ENCODE measurements at places on chromosomes 1 and 21. TPM values are rescaled to one million over a fixed set of nuclear protein-coding genes. Genes with fewer than 3 reads are reported as not detected.

Gene RNU1-4
- not detected for total RNA-seq

Gene FMO3
- total RNA-seq = 0.62 TPM

Gene SYTL1
- total RNA-seq = 0.05 TPM

Gene DENND2C
- total RNA-seq = 11.3 TPM

Gene CSF3R
- not detected for total RNA-seq

Gene IQGAP3
- 0.52 TPM for total RNA-seq

DNA sequence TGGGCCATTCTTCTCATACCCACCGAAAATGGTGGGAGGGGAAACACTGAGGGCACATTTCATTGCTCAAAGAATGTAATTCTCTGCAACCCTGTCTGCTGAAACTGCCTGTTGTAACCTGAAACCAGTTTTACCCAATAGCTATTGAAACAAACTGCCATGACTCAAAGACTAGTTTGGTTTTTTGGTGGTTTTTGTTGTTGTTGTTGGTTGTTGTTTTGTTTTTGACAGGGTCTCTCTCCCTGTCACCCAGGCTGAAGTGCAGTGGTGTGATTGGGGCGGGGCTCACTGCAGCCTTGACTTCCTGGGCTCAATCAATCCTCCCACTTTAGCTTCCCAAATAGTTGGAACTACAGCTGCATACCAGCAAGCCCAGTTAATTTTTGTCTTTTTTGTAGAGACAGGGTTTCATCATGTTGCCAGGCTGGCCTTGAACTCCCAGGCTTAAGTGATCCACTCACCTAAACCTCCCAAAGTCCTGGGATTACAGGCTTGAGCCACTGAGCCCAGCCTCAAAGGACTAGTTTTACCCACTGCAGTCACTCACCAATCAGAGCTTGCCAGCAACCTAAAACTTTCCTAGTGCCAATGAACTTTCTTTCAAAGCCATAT lies 2.1 kb upstream of the IPP start:
- peak; percentile 17 for DNase-seq

DNA sequence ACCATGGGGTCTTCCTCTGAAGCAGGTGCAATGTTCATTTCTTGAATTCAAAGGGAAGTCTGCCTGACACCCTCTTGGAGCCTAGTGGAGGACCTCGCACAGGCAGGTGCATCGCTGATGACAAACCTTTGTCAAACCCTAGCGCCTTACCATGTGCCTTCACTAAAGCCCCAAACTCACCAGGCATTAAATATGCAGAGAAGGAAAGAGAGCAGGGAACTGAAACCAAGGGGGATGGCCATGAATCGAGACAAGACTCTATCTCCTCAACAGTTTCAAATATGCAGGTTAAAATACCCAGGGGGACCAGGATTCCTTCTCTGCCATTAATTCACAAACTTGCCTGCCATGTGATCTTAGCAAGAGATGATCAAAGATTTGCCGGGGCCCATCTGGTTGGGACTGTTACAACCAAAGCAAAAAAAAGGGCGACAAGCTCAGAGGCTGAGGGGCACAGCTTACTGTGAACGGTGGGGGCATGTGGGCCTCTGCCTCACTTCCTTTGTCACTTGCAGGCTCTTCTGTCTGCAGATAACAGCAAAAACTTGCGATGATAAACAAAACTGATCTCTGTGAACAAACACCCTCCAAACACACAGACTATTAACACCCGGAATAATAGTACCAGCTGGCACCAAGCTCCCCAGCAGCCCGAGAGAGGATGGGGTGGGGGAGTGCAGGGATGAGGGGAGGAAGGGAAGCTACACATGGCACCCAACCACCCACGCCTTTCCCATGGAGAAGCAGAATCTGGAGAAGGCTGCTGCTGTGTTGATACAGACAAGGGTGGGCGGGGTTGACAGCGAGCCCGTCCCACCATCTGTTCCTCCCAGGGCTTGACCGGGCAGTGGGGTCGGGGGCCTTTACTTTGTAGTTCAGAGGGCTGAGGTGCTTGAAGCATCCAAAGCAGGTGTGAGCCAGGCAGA lies 33.9 kb downstream of the TMEM63A start:
- DNase-seq = no peak

- no peak for DNase-seq
Measured at GRCh38 chr1:19860418-19860817, 21.8 kb upstream of the OTUD3 start.

DNA sequence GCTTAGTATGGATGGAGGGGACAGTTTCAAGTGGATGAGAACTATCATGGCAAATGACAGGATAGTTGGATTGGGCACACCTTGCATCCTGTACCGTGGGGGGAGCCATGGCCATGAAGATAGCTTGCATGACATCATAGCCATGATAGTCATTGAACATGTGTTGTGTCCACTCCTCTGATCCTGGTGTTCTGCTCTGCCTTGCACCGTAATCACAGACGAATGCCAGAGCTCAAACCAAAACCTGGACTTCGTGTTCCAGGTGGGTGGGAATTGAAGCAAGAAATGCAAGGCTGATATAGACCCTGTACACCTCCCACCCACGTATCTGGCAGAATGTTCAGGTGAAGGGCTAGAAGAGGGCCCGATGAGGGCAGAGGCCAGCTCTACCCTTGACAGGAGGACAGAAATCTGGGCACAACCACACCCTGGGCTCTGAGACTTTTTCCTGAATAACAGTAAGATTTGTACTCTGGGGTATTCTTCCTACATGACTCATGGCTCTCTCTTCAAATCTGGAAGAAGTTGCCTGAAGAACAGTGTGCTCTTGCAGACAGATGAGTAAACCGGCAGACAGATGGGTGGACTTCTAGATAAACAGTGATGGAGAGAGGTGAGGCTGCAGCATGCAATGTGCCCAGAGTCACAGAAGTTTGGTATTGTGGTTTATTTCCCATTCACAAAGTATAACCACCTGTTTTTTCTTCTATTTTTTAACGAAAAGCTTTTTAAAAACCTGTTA lies 45.0 kb downstream of the KCNJ6 start:
- DNase-seq = peak; percentile 66

DNA sequence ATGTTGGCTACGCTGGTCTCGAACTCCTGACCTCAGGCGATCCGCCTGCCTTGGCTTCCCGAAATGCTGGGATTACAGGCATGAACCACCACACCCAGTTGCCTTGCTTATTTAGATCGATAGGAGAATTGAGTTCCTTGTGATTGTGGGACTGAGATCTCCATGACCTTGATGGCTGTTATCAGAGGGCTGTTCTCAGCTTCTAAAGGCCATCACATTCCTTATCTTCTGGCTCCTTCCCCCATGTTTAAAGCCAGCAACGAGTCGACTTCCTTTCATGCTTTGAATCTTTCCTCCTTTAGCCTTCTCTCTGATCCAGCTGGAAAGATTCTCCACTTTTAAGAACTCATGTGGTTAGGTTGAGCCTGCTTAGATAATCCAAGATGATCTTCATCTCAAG lies 38.0 kb downstream of the CTH start:
- DNase-seq = no peak

DNA sequence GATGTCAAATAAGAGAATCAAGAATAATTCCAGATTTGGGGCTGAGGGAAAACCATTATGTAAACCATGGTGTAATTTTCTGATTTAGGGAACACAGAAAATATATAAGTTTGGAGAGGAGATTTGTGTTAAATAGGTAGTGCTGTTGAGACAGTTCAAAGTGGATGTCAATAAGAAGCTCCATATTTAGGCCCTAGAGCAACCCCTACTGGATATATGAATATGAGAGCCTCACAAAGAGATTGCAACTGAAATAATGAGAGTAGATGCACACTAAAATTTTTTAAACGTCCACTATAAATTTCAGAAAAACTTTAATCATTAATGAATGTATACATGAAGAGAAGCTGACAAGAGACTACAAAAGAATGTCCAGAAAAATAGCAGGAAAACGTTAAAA lies 1447.8 kb upstream of the PRMT6 start:
- DNase-seq = no peak

GRCh38 chr1:184854496-184855140 lies 100.0 kb upstream of the EDEM3 start:
- peak; percentile 34 for DNase-seq

DNA sequence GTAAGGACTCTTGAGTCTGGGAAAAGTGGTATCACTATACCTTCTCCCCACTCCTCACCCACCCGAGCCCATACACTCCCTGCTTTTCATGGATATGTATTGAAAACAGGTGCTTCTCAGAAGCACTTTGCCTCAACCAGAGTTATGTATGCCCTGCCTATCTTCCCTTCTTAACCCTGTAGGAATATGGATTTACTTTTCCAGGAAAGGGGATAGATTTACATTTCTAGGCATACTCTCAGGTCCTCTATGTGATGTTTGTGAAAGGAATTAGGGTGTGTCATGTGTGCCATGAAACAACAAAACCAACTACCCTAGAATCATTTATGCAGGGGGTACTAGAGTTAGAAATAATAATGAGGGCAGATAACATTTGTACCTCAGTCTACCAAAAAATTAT lies 11.0 kb upstream of the STX12 start:
- no peak for DNase-seq

- peak; percentile 67 for DNase-seq
Measured at GRCh38 chr1:156571261-156571852, 1.0 kb downstream of the IQGAP3 start.

DNA sequence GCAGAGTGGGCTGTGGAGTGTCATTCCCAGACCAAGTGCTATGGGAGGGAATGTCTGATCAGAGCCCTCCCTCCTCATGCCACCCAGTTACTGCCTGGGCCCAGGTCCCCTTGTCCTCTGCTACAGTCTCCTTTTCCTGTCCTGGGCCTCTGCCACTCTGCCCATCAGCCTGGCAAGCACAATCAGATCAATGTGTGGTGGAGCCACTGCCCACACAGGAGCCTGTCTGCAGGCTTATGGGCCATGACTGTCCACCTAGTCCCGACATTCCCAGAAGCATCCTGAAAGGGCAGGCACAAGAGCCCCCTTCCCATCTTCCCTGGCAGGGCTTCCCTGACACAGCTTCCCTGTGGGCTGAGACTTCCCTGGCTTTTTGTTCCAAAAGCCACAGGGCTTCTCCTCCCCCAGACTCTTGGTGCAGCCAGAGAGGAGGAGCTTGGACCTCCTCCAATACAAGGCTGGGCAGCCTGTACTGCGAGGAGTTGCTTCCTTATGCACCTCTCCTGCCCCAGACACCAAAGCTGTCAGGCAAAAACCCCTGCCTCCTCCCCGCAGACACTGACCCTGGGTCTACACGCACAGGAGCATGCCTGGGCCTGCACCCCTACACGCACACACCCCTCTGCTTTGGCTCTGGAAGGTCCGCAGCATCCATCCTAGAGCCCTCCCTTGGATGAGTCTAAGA lies 29.2 kb upstream of the CNTN2 start:
- DNase-seq = no peak

GRCh38 chr1:222588135-222588534 lies 1.6 kb downstream of the TAF1A start:
- DNase-seq = no peak

- no peak for DNase-seq
Measured at GRCh38 chr21:31583498-31583897, 76.0 kb upstream of the SOD1 start.

DNA sequence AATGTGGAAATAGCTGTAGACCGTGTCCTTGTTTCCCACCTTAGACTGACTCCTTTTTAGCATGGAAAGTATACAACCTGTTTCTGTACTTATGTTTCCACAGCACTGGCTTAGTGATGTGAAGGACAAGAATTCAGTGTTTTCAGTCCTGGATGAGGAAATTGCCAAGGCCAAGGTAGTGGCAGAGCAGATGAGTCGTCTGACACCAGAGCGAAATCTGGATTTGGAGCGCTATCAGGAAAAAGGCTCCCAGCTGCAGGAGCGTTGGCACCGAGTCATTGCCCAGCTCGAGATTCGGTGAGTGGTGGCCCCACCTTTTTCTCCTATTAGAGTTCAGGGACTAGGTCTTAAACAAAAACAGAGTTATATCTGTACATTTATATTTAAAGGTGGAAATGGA lies 112.6 kb downstream of the MACF1 start:
- no peak for DNase-seq

DNA sequence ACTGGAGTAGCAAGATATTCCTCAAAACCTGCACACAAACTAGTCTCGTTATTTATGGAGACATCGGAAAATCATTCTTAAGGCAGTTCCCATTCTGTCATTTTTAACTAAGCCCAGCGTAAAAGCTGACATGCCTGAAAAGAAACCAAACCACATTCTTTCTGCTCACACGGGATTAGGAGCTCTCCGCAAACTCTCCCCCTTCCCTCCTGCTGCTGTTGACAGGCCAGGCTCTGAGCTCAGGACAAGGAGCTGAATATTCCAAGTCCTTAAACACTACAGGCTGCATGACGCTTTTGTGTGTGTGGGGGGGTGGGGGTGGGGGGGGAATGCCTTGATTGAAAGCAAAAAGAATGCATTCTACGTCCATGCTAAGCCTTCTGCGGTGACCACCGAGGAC lies 5.2 kb downstream of the OLIG1 start:
- DNase-seq = no peak

DNA sequence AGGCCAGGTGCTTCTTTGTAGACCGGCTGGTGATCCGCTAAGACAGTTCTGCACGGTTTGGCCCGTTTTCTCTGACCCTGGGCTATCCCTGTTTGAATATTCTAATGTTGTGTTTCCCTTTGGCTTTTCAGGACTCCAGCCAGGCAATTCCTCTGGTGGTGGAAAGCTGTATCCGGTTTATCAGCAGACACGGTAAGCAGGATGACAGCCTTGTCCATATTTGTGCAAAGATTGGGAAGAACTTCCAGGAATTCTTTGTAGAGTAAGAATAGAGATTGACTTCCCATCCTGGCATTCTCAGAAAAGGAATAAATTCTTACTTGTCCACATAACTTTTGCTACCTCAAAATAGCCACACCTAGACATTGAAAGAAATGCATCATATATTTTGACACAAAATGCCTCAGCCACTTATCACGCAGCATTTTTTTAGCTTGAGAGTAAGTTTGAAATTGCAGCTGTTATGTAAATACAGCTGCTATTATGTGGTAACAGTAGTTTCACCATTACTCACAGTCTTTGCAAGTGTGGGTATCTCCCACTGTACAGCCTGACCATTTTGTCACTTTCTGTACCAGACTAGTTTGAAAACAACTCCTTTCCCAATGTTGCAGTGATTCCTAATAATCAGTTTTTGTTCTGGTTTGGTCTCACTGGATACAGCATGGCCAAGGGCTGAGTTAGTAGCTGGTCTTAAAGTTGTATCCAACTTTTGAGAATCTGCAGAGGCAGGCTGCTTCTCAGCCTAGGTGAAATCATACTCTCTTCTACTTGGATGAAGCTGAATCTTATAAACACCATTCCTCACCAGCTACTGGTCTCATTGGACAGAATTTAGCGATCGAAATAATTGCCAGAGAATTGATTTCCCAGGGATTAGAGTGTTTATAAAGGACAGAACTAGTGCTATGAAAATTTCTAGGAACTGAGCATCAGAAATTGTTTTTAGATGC lies 40.0 kb upstream of the IKBKE start:
- peak; percentile 84 for DNase-seq

Measured in myocyte (in vitro differentiated cells).